ENCODE measurements at places on chromosomes 6 and 20.

GRCh38 chr6:1125297-1125696 is 186.6 kb upstream of the FOXQ1 start:
- no peak for DNase-seq

DNA sequence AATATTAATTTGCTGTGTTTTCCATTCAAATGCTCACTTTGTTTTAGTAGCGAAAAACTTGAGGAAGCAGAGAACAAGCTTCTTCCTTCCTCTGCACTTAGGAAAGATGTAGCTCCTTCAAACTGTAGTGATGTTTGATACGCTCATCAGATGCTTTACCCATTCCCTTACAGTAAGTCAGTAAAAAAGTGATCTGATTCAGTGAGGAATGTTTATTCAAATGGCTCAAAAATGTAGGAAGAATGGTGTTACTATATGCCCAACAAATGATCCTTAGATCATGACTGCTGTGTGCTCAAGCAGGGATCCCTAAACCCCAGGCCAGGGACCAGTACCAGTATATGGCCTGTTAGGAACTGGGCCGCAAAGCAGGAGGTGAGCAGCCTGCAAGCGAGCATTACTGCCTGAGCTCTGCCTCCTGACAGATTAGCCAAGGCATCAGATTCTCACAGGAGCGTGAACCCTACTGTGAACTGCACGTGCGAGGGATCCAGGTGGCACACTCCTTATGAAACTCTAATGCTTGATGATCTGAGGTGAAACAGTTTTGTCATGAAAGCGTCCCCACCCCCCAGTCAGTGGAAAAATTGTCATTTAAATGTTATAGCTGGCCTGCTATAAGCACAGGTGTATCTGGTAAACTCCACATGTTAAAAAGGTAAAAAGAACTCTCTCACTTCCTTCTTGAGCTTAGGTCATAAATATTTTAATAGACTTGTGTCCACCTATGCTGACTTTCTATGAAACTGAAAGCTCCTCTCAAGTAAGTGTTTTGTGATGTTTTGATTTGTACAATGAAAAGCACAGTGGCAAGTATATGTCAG is 187.2 kb downstream of the FOXC1 start:
- DNase-seq: no peak

DNA sequence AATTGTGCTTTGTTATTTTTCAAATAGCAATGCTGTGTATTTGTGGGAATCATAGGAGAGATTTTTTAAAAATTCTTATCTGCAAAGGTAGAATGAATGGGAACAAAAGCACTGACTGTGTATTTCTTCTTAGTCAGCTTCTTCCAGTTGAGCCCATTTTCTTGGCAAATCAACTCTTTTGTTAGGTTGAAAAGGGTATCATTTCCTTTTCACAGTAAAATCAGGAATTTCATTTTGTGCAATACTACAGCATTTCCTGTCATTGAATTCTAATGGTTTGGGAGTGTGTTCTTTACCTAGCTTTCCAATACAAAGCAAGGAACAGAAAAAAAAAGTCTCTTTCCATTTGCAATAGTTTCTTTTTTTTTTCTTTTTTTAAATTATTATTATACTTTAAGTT is 19.0 kb upstream of the EXOC2 start:
- no peak for DNase-seq

DNA sequence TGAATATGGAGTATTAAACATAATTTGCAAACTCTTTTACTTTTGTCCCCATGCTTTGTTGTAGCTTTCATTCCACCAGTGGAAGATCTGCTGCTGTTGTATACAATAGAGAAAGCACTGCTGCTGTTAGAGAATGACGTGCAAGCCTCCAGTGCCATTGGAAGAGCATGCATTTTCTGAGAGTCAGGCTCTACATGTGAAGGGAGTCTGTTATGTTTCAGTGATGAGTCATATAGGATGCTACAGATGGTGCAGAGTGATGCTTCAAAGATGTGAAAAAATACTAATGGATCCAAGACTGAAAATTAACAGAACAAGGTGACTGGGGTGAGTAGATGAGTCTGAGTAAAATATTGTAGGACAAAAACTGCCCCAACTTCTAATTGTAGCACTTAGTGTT is 22.4 kb upstream of the BACH2 start:
- DNase-seq: no peak

GRCh38 chr20:63164484-63165355 is 51.2 kb downstream of the YTHDF1 start:
- no peak for DNase-seq

DNA sequence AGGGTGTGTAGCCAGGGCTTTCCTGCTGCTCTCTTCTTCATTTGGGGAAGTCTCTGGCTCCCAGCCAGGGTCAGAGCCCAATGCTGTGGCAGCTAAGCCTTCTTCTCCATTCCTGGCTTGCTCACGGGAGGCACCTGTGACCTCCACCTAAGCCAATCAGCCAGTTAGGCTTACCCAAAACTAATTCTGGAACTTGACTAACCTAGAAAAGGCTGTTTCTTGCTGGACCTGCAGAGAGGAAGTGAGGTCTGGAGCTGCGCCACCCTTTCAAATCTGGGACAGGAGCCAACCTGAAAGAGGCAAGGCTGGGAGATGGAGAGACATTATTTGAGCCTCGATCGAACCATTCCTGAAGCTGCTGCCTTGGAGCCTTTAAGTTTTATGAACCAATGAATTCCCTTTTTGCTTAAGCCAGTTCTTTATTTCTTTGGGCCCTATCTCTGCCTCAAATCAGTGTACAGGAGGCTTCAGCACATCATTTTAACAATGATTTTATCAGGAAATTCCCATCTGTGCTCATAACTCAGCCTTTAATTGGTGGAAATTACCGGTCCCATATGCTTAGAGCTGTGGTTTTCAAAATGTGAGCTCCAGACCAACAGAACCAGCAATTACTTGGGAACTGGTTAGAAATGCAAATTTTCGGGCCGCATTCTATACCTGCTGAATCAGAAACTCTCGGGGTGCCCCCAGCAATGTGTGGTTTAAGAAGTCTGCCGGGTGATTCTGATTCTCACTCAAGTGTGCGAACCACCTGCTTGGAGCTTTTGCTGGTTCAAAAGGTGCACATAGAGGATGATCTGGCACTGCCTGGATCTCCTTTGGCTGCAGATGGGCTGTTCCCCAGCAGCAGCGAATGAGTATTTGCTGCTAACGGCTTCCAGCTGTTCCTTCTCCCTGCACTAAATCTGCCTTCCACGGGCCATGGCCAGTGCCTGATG is 97.4 kb upstream of the RNF24 start:
- no peak for DNase-seq

GRCh38 chr6:18302561-18303439 is 38.5 kb upstream of the DEK start:
- no peak for DNase-seq

- no peak for DNase-seq
Observed at GRCh38 chr20:5215672-5216304, 89.0 kb downstream of the CDS2 start.

DNA sequence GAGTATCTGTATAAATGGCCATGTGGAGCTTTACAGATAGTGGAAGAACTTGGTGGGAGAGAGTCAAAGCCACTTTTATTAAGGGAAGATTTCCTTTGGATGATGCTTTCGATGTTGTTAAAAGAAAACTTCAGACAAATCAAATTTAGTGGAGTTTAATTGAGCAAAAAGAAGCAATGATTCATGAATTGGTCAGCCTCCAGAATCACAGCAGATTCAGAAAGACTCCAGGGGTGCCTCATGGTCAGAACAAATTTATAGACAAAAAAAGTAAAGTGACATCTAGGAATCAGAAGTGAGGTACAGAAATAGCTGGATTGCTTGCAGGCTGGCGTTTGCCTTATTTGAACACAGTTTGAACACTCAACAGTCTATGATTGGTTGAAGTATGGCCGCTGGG is 5.3 kb upstream of the CGA start:
- no peak for DNase-seq

GRCh38 chr20:44118185-44119033 is 68.6 kb downstream of the JPH2 start:
- DNase-seq: no peak

- no peak for DNase-seq
Observed at GRCh38 chr6:81226957-81227356, 525.5 kb downstream of the TENT5A start.

- DNase-seq: peak; percentile 77
Observed at GRCh38 chr6:29926413-29927274, 15.7 kb upstream of the HLA-A start.

- no peak for DNase-seq
Observed at GRCh38 chr6:84151669-84152068, 75.8 kb downstream of the CEP162 start.

GRCh38 chr20:62413896-62414481 is 6.9 kb upstream of the CABLES2 start:
- DNase-seq: no peak

DNA sequence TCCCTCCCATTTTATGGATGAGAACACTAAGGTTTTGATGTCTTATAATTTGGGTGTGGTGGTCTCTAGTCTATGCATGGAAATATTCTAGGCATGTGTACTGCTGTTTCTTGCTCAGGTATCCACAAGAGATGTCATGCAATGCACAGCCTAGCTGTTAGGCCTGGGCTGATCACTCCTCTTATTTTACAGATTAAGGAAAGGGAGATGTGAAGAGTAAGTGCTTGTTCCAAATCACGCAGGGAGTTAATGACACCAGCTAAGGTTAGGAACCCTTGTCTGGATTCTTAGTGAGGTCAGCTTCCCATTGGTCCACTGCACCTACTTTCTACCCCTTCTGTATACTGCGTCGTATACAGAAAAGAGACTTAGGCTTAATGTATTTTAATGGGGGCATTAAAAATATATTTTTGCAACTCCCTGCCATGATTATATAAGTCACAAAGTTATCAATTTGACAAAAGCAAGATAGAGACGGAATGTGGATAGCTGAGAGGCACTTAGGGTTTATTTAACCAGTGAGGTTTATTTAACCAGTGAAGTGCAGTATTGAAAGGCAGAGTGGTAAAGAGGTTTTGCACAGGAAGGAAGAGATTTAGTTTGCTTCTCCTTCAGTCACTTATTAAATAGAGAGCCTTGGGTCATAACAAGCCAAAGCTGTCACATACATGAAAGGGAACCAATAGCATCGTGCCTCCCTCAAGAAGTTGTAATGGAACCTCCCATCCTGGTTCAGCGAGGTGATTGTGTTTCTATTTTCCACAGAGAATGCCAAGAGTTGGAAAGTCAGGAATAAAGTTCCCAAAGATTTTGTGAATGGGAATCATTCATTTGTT is 95.0 kb upstream of the FAM184A start:
- DNase-seq: no peak

DNA sequence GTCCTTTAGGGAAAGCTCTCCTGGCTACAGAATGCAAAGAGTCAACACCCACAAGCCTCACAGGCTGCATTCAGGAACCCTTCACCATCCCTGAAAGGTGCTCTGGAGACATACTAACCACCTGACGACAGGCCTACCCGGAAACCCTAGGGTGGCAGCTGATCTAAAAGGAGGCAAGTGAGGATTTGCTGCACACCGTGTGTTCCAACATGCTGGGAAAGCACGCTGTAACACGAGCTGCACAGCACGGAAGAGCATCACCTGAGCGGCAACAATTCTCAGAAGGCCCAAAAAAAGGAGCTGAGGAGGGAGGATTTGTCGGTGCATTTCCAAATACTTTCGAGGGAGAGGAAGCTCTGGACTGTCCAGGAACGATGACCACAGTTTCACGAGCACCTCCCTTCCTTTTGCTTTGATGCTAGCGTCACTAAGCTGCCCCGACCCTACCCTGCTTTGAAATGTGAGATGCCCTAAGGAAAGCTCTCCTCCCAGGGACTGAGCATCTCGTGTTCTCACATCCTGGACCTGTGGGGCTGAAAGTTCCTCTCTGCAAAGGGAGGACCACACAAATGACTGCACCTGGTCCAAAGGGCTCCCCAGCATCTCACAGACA is 87.0 kb downstream of the PPP1R3G start:
- no peak for DNase-seq

DNA sequence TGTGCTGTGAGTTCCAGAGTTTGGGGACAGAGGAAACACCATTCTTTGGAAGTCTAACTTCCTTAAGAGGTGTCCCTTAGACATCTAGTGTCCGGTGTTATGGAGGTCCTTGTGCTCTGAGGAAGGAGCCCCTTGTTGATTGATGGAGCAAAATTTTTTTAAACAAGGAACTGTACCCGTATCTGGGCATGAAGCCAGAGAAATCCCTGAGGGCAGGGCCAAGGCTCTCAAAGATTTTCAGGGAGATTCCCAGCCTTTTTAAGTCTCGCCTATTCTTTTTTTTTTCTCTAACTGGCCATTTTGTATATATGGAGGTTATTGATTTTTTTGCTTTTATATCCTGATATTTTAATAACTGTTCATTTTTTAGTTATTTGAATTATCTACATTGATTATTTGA is 45.9 kb downstream of the TRIM38 start:
- no peak for DNase-seq

GRCh38 chr6:132525866-132526265 is 12.2 kb upstream of the TAAR9 start:
- no peak for DNase-seq

DNA sequence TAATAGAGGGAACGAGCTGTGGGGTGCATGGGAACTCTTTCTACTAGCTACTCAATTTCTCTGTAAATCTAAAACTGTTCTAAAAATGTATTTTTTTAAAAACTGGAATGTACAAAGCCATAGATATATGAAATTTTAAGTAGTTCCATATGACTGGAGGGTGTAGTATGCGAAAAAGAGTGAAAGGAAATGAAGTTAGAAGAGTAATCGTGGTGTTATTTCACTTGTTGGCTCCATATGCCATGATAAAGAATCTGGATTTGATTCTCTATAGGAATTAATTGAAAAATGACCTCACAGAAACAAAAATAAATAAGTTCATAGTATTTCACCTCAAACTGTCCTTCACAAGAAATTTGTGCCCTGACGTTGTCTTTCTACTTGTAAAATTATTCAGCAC is 500.2 kb downstream of the TENT5A start:
- no peak for DNase-seq

DNA sequence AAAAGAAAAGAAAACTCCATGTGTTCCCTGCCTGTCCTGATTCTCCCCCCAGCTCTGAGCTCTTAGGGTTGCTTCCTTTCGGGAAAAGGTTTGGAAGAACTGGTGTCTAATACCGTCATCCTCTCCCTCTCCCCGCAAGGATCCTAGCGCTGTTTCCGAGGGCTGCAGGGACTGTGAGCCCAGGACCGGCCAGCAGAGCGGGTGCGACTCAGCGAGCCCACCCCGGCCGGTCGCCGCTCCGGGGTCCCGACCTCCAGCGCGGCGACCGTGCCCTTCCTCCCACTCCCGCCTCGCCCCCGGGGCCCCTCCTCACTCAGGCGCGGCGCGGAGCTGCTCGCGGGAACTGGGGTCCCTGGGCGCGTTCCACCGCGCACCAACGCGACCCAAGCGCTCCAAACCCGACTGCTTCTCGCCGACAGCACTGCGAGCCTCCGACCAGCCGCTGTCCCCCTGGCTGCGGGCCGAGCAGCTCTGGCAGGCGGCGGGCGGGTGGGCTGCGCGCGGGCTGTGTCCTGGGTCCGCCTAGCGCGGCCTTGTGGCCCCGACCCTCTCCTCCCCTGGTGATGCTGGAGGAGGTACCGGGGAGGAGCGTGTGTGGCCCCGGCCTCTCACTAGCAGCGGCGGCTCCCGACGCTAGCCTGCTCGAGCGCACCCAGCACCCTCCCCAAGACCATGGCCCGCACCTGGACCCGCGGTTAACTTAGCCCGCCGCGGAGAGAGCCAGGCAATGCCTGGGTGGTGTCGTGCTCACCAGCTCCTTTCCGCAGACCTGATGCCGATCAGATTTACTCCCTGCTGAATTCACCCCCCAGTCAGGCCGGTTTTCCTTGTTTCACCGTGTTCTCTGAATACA is at the start of gene PLA2G7:
TSS of gene PLA2G7 (minus strand) at position 509 of the 853 bp plus-strand sequence. CDS start 12,484 bp downstream, outside the sequence.
- DNase-seq: no peak

- no peak for DNase-seq
Observed at GRCh38 chr20:41786158-41786557, 168.0 kb upstream of the CHD6 start.
